ENCODE measurements at places on chromosomes 6 and 20. TPM values are rescaled to one million over a fixed set of nuclear protein-coding genes. Genes with fewer than 3 reads are reported as not detected.

Gene THBD
- total RNA-seq: 18.0 TPM

Gene MGME1
- total RNA-seq: 25.6 TPM

Gene NRSN1
- total RNA-seq: not detected

Gene HLA-DQA1
- total RNA-seq: not detected

Gene FBXO5
- total RNA-seq: 102 TPM

Data from RPMI7951 (cell line).